ENCODE measurements at places on chromosomes 6 and 20. TPM values are rescaled to one million over a fixed set of nuclear protein-coding genes. Genes with fewer than 3 reads are reported as not detected.

The CUL9 gene
- 9.4 TPM for total RNA-seq

The TINAG gene
- not detected for total RNA-seq

The UBD gene
- total RNA-seq: not detected

The ZBTB46 gene
- 20.0 TPM for total RNA-seq

The FAM83D gene
- 82.9 TPM for total RNA-seq

The BEND3 gene
- total RNA-seq: 24.9 TPM

The DDO gene
- not detected for total RNA-seq

The RIMS1 gene
- 0.70 TPM for total RNA-seq

The PTCHD4 gene
- 0.17 TPM for total RNA-seq

The NRM gene
- total RNA-seq: 20.7 TPM

The CRISP3 gene
- not detected for total RNA-seq

- no peak for DNase-seq
Observed at GRCh38 chr20:37837924-37838323, 65.0 kb upstream of the VSTM2L start.

GRCh38 chr6:7144872-7145584 is 37.3 kb downstream of the RREB1 start:
- no peak for DNase-seq

DNA sequence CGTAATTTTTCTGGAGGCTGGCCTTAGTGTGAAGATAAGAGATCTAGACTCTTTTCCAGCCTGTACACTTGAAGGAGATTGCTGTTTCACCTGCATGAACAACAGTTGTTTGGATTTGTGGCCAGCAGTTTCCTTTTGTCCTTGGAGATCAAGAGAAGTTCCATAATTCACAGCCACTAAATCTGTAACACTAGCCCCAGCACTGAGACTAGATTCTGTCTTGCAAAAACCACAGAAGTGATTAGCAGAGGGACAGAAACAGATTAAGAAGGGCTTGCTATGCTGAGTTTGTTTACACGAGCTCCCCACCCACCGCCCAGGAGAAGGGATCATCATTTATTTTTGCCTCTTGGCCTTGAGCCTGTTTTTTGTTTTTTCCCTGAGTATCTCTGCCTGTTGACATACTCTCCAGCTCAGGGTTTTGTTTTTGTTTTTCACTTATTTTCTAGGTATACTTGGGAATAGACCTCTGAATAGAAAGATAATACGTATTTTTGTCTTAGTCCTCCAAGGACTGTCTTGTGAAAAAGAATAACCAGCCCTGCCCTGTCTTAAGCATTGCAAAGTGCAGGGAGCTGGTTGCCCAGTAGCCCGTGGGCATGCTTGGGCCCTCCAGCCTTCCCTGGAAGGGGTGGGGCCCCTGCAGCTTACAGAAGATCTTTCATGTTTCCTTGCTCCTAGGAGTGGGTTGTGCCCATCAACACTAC is 93.1 kb upstream of the SOX4 start:
- no peak for DNase-seq

GRCh38 chr6:79617518-79617941 is 13.6 kb upstream of the SH3BGRL2 start:
- no peak for DNase-seq

DNA sequence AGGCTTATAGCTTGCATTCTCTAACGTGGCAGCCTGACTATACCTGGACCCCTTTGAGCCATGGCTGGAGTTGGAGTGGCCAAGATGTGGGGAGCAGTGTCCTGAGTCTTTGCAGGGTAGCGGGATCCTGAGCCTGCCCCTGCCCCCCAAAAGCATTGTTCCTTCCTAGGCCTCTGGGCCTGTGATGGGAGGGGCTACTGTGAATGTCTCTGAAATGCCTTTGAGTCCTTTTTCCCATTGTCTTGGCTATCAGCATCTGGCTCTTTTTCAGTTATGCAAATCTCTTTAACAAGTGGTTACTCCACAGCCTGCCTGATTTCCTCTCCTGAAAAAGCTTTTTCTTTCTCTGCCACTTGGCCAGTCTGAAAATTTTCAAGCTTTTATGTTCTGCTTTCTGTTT is 17.0 kb upstream of the PRL start:
- DNase-seq: no peak

- no peak for DNase-seq
Observed at GRCh38 chr6:49151461-49151860, 311.6 kb downstream of the MMUT start.

- DNase-seq: peak; percentile 24
Observed at GRCh38 chr6:53979468-53980067, 131.7 kb upstream of the MLIP start.

DNA sequence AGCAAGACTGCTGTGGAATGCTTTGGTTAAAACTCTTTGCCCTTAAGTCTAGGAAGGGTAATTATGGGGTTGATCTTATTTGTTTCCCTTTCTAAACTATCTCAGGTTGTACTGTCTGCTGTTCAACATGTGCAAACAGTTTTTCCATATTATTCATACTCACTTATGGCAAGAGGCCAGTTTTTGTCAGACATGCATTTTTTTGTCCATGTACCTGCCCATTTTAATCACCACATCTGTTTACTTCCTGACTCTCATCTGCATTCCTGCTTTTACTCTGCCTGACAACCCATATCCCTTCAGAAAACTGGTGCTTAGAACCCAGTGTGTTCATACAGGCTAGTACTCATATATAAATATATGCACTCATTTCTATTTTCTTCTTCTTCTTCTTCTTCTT is 80.3 kb downstream of the LPA start:
- DNase-seq: no peak

GRCh38 chr20:38799203-38799602 is 6.3 kb upstream of the PPP1R16B start:
- no peak for DNase-seq

- DNase-seq: peak; percentile 60
Observed at GRCh38 chr20:11676630-11677287, 240.9 kb upstream of the BTBD3 start.

DNA sequence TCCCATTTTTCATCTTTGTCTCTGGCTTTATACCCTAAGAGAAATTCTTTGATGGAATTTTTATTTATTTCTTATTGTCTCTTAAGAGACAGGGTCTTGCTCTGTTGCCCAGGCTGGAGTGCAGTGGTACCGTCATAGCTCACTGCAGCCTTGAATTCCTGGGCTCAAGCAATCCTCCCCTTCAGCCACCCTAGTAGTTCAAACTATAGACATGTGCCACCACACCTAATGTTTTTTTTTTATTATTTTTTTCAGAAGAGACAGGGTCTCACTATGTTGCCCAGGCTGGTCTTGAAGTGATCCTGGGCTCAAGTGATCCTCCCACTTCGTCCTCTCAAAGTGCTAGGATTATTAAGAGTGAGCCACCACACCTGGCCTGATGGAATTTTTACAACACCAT is 40.5 kb downstream of the FKBP5 start:
- DNase-seq: no peak

GRCh38 chr6:149423964-149424440 is 23.9 kb downstream of the SUMO4 start:
- DNase-seq: no peak

DNA sequence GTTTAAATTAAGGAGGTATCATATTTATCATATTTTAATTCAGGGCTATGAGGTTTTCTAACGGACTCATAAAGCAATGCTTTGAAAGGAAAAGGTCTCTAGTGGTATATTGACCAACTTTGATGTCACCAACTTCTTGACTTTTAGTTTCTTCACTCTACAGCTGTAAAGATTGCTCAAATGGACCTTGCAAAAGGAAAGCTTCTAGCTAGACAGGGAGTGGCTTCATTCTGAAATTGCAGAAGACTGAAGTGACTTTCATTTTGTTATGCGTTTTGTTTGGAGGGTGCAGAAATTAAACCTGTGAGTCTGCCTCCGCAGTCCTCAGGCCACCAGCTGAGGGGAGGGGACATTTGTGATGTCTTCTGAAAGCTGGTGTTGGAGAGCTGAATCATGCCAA is 95.7 kb downstream of the SLC24A3 start:
- no peak for DNase-seq

DNA sequence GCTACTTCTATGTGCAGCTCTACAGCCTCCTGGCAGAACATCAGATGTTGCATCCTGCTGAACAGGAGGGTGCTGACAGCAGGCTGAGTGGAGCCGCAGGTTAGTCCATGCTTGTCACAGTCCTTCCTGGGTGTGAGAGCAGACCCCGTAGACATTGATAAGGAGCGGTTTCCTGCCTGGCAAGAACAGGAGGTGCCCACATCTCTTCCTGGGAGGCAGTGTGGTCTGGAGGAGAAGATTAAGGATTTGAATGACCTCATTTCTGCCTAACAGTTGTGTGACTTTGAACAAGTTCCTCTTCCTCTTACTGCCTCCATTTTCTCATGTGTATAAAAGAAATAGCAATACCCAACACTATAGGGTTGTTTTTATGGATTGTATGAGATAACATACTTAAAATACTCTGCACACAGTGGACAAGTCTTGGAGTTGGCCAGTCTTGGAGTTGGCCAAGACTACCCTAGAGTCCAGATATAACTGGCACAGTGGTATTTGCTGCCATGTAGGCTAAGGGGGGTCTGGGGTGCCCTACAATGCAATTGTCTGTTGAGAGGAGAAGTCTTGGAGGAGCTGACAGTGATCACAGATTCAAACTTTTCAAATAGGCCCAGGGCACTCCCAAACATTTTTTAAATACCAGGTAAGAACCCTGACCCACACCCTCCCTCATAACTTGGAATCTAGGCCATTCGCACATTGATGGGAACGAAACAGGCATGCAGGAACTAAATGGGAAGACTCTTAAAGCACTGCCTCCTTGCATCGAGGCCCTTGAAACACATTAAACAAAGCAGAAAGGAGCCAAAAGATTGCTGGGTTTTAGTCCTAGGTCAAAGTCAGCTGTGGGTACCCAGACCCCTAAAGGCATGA is 32.6 kb upstream of the TBC1D7 start:
- DNase-seq: no peak

DNA sequence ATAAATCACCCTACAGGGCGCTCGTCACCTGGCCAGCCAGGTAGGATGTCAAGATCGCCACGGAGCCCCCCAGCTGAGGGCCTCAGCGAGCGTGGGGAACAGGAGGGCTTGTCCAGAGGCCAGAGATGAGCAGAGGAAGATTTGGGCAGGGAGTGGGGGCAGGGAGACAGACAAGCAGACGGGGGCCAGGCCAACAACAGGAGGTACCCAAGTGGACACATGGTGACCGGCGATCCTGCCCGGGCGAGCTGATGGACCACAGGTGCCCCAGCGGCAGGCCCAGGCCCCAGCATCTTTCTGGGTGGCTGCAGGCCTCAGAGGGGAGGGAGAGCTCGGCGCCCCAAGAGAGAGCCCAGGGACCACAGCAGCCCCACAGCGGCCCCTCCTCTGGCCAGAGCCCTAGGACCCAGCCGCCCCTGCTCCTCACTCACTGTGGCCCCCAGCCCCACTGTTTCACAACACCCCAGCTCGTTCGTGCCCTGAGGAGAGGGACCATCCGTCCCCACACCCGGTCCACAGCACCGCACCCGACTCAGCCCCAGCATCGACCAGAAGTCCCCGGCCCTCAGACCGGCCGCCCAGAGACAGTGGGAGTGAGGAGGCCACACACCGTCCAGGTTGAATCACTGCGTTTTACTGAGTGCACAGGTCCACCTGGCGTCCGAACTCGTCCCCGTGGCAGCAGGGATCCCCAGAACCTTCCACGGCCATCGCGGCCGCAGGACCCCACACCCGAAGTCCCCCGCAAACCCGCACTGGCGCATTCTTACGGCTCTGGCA is 38.6 kb upstream of the CHRNA4 start:
- no peak for DNase-seq

DNA sequence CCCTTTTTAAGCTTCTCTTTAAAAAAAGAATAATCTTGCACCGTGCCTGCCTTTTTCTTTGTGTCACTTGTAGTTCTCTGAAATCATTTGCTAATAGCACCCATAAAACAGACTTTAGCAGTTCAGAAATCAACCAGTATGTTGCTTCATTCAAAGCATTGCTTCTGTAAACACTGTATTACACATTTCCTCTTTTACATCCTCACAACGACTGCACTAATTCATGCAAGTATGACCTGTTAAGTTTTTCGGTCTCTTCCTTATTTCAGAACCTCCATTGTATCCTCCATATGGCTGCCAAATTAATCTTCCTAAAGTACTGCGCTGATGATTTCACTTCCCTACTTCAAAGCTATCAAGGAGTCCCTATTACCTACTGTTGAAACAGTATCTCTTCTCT is 142.9 kb upstream of the RNF217 start:
- no peak for DNase-seq

- no peak for DNase-seq
Observed at GRCh38 chr20:61667056-61667792, 398.5 kb downstream of the TAF4 start.

- DNase-seq: peak; percentile 85
Observed at GRCh38 chr20:44800391-44801046, 9.8 kb downstream of the RIMS4 start.

- no peak for DNase-seq
Observed at GRCh38 chr6:156190270-156190669, 586.9 kb upstream of the ARID1B start.

DNA sequence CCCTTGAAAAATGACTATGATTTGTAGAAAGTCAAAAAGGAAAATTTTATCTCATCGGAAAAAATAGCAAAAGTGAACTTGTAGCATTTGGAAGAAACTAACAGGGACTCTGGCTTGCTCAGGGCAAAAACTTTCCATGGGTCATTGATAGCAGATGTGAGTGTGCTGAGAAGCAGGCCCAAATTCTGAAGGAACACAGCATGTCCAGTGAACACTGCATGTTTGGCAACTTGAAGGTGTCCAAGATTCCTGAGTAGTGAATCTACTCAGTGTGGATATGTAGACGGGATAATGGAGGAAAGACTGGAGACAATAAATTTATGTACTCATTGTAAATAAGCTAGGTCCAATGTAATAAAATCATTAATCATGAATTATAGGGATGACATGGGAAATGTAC is 8.2 kb downstream of the SLC17A2 start:
- DNase-seq: no peak

Measured in H7 (cell line).